Spinal cord (tissue), 10 donors: ENCODE measurements at places on chromosomes 12 and 14. TPM values are rescaled to one million over a fixed set of nuclear protein-coding genes. Genes with fewer than 3 reads are reported as not detected.

Gene COQ10A
- total RNA-seq, result 13.4 TPM

GRCh38 chr12:58310809-58311622 lies 369.6 kb downstream of the ATP23 start:
- no peak overlapping the region for H3K27ac ChIP-seq
- H3K27me3 ChIP-seq, result no peaks in the 10 kb centered on the region
- H3K4me3 ChIP-seq, result no peak overlapping the region

GRCh38 chr12:90622431-90622830 lies 332.5 kb downstream of the CCER1 start:
- H3K4me3 ChIP-seq, result no peak overlapping the region
- no peaks in the 10 kb centered on the region for H3K27me3 ChIP-seq
- no peaks in the 10 kb centered on the region for H3K36me3 ChIP-seq
- no peaks in the 10 kb centered on the region for H3K4me1 ChIP-seq

DNA sequence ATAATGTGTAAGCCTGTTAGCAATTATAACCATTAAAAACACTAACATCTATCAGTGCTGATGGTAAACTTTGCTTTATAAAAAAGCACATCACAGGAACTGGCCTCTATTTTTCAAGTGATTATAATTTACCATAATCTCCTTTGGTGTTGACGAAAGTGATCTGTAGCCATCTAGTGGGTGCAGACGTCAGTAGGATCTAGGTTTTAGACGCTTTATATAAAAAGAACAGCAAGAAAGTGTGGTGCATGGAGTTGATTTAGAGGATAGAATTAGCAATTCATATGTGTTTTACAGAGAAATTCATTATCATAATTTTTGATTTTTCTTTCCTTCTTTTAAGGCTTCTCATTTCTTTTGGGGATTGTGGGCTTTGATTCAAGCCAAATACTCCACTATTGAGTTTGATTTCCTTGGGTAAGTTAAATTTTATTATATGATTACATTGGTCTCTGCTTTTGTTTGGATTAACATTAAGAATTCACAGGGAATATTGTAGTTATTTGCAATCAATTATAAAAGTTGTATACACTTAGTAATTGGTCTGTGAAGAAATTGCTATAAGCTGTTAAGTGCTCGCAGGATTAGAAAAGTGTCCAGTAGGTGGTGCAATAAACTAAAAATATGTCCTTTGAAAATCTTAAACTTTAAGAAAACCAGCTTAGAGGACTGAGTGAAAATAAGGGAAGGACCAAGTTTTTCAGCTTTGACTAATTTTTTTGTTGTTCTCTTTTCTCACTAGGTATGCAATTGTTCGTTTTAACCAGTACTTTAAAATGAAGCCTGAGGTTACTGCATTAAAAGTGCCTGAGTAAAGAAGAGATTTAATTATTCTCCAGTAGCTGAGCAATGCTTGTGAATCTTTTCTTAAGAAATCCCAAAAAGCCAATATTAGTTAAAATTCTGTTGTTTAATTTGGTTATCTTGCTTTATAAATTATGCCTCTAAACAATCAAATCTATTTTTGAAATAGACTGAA lies 59.5 kb downstream of the ETNK1 start:
- H3K27me3 ChIP-seq, result no peaks in the 10 kb centered on the region
- peak; percentile 88 for DNase-seq
- H3K4me1 ChIP-seq, result no peaks in the 10 kb centered on the region
- H3K4me3 ChIP-seq, result no peak overlapping the region
- H3K27ac ChIP-seq, result no peak overlapping the region

DNA sequence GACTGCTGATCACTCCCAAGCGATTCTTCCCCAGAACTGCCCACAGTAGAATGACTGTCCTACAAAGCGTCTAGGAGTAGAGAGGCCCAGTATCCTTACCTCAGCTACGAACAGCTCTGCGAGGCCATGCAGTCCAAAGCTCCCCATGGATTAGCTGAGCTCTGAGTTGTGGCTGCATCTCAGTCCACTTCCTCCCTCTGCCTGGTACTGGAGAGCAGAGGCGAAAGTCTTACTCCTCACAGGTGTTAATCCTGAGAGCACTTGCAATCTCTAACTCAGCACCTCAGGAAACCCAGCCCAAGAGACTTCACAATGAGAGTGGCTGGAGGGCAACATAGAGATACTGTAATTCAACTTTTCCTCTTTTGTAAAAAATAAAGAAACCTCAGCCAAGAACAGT lies 493.1 kb downstream of the BCAT1 start:
- DNase-seq, result no peak
- H3K27me3 ChIP-seq, result no peaks in the 10 kb centered on the region
- no peak overlapping the region for H3K4me3 ChIP-seq
- no peak overlapping the region for H3K27ac ChIP-seq

Gene CD163
- total RNA-seq, result 7.7 TPM

DNA sequence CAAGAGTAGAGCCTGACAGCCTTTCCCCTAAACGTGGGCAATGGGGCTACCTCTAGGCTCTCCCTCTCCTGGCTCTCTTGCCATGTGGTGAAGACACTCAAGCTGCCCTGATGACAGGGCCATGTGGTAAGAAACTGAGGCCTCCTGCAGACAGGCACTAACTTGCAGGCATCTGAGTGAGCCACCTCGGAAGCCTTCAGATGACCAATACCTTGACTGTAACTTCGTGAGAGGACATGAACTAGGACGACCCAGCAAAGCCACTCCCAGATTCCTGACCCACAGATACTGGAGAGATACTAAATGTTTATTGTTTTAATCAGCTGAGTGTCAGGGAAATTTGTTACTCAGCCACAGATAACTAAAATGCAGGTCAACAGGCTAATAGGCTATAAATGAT lies 96.4 kb downstream of the EFCAB11 start:
- H3K27ac ChIP-seq, result no peak overlapping the region
- no peaks in the 10 kb centered on the region for H3K27me3 ChIP-seq
- no peak overlapping the region for H3K4me3 ChIP-seq
- H3K4me1 ChIP-seq, result no peaks in the 10 kb centered on the region
- H3K36me3 ChIP-seq, result no peaks in the 10 kb centered on the region

- H3K27me3 ChIP-seq, result no peaks in the 10 kb centered on the region
- no peaks in the 10 kb centered on the region for H3K36me3 ChIP-seq
- no peak overlapping the region for H3K27ac ChIP-seq
- peaks cover 10% of the 10 kb centered on the region for H3K4me1 ChIP-seq
- H3K4me3 ChIP-seq, result no peak overlapping the region
- no peak for DNase-seq
These were observed 110.3 kb downstream of the SINHCAF start for GRCh38 chr12:31215518-31216232.

DNA sequence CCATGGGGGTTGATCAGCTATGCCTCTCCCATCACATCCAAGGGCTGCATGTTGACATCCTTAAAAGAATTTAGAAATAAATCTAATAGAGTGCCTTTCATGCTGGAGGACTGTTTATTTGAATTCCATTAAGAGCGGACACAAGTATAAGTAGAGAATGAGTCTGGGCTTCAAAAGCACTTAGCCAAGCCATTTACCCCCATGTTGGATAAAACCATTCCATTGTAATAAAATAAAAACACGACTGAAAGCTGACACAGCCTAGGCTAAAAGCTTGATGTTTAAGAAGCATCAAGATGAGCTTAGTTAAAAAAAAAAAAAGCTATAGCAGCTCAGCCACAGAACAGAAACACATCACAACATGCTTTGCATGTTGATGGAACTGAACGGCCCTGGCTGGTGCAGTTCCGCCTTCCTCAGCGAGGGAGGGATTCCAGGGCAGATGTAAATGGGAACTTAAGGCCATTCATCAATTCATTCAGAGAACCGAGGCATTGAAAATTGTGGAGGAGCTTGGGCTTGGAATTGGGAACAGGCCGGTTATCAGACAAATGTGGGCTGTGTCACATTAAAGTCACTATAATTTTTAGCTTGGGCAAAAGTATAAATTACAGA lies 41.2 kb downstream of the TMEM132D start:
- no peak overlapping the region for H3K4me3 ChIP-seq
- DNase-seq, result no peak
- no peaks in the 10 kb centered on the region for H3K36me3 ChIP-seq
- no peak overlapping the region for H3K27ac ChIP-seq
- H3K4me1 ChIP-seq, result peaks cover 5% of the 10 kb centered on the region

Gene MANSC1
- total RNA-seq, result 5.3 TPM

GRCh38 chr14:63039866-63040265 lies 5.4 kb downstream of the KCNH5 start:
- peaks cover 7% of the 10 kb centered on the region for H3K27me3 ChIP-seq
- H3K27ac ChIP-seq, result no peak overlapping the region
- H3K4me3 ChIP-seq, result no peak overlapping the region
- no peaks in the 10 kb centered on the region for H3K36me3 ChIP-seq

- no peaks in the 10 kb centered on the region for H3K36me3 ChIP-seq
- no peak overlapping the region for H3K4me3 ChIP-seq
- DNase-seq, result no peak
These were observed 114.5 kb downstream of the HMGA2 start for GRCh38 chr12:65938807-65939206.

DNA sequence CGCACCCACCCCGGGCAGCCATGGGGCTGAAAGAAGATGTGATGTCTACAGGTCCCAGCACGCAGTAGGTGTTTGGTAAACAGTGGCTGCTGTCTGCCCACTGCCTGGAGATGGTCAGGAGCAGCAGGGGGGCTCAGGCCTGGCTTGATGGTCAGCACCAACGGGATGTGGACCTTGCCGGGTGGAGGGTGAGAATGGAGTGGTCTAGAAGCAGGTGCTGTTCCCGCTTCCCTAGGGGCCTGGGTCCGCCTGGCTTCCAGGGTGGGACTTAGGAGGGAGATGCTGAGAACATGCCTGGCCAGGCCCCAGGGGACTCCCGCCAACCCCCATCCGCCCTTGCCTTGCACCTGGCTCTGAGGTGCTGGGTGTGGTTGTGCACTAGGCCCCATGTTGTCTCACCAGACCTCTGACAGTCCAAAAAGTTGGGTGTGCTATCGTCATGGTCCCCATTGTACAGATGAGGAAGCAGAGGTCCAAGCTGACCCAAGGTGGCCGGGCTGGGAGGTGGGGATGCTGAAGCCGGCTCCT lies 12.9 kb downstream of the FAM222A start:
- H3K27ac ChIP-seq, result peak overlapping the region; percentile 93
- no peak for DNase-seq
- no peaks in the 10 kb centered on the region for H3K27me3 ChIP-seq
- no peak overlapping the region for H3K4me3 ChIP-seq
- peaks cover 99% of the 10 kb centered on the region for H3K4me1 ChIP-seq

- no peaks in the 10 kb centered on the region for H3K27me3 ChIP-seq
- DNase-seq, result no peak
- no peaks in the 10 kb centered on the region for H3K36me3 ChIP-seq
- no peak overlapping the region for H3K27ac ChIP-seq
These were observed 8.6 kb upstream of the RAN start for GRCh38 chr12:130863298-130863697.

Gene KRT6A
- total RNA-seq, result not detected

Gene PLBD1
- 28.6 TPM for total RNA-seq

Gene DBX2
- total RNA-seq, result 5.0 TPM

Gene KLC1
- 207 TPM for total RNA-seq

Gene ITPK1
- total RNA-seq, result 40.2 TPM

DNA sequence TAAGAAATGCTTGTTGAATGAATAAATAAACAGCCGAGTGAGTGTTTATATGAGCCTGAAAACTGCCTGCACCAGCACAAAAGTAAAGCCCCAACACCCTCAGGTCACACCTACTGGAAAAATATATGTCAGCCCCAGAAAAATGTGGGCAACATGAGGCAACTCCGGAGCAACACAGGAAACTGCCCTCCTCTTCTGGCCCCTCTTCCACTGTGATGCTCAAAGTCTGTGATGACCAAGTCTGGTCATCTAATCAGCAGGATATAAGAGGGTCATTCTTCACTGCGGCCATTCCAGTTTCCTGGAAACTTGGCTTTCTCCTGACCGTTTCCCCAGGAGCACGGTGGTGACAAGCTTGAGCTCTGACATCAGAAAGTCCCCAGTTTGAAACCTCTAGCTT lies 159.6 kb upstream of the PZP start:
- no peak overlapping the region for H3K27ac ChIP-seq
- H3K4me3 ChIP-seq, result no peak overlapping the region
- DNase-seq, result no peak

- DNase-seq, result no peak
- peaks cover 29% of the 10 kb centered on the region for H3K4me1 ChIP-seq
- peak overlapping the region; percentile 15 for H3K27ac ChIP-seq
These were observed 436 bp downstream of the ASB2 start for GRCh38 chr14:93975791-93976476.

- no peaks in the 10 kb centered on the region for H3K27me3 ChIP-seq
- no peaks in the 10 kb centered on the region for H3K36me3 ChIP-seq
- no peaks in the 10 kb centered on the region for H3K4me1 ChIP-seq
- H3K4me3 ChIP-seq, result no peak overlapping the region
- DNase-seq, result no peak
These were observed 101.2 kb downstream of the PEBP1 start for GRCh38 chr12:118237052-118237665.

GRCh38 chr14:91225025-91225424 lies 19.5 kb downstream of the GPR68 start:
- H3K36me3 ChIP-seq, result peaks cover 32% of the 10 kb centered on the region
- DNase-seq, result no peak
- H3K27me3 ChIP-seq, result no peaks in the 10 kb centered on the region
- peaks cover 3% of the 10 kb centered on the region for H3K4me1 ChIP-seq
- no peak overlapping the region for H3K27ac ChIP-seq

DNA sequence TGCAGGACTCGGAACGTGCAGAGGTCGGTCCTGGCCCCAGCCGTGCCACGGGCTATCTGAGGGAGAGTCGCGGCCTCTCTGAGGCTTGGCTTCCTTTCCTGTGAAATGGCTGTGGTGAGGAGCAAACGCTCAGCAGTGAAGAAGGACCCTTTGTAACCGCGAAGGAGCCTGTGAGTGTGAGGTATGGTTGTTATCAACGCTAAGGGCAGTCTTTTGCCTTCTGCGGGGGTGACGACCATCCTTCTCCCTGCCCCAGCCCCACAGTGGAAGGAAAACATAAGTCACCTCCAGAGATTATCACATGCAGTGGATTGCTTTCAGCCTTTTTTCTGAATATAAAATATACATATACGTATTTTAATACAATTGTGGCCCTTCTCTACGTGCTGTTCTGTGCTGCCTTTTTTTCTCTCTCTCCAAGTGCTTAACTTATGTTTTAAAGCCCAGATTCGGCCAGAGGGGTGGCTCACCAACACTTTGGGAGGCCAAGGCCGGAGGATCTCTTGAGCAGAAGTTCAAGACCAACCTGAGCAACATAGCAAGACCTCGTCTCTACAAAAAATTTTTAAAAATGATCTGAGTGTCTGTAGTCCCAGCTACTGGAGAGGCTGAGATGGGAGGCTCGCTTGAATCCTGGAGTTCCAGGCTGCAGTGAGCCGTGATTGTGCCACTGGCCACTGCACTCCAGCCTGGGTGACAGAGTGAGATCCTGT lies 17.4 kb downstream of the TAMALIN start:
- H3K36me3 ChIP-seq, result no peaks in the 10 kb centered on the region
- DNase-seq, result no peak
- H3K4me3 ChIP-seq, result peak overlapping the region; percentile 60
- peaks cover 44% of the 10 kb centered on the region for H3K4me1 ChIP-seq
